ENCODE measurements at places on chromosomes 11 and 22.

DNA sequence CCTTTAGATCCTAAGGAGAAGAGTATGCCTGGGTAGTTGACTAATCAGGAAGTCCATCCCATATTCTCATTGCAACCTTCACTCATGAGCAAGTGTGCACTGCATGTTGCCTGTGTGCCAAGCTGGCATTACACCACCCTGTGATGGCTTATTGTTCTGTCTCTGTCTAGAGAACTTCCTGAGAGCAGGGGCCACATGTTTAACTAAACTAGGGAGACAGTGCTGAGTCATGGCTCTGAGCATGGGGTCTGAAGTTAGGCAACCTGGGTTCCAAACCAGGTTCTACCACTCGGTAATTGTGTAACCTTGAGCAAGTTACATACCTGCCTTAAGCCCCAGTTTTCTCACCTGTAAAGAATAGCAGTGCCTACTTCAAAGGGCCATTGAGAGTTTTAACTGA lies 39.6 kb downstream of the CSNK2A3 start:
- DNase-seq, result no peak

DNA sequence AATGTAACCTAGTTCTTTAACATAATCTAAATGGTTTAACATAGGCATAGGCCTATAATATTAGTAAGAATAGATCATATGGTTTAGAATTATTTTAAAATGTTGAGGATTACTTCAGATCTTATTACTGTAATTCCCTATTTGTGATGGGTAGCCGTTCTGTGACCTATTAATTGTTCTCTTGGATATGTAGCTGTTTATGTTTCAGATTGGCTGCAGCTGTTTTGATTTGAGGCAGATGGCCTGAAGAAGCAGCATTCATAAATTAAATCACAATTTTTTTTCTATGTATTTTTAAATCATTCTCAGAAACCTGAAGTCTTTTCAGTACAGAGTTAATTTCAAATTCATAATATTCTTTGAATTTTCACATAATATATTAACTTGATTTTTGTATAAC lies 104.5 kb downstream of the PDE3B start:
- DNase-seq, result peak; percentile 18

GRCh38 chr22:36086629-36087254 lies 58.1 kb upstream of the RBFOX2 start:
- no peak for DNase-seq

DNA sequence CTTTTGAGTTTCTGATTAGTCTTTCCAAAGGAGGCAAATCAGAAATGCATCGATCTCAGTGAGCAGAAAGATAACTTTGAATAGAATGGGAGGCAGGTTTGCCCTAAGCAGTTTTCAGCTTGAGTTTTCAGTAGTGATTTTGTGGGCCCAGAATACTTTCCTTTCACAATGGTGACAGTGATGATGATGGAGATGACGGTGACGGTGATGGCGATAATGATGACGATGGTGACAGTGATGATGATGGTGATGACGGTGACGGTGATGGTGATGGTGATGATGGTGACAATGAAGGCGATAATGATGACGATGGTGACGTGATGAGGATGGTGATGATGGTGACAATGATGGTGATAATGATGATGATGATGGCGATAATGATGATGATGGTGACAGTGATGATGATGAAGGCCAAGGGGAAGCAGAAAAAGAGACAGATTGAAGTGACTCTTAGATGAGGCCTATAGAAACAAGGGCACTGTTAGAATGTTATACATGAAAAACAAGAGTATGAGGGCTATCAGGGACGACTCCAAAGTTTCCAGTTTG lies 153.4 kb upstream of the B3GAT1 start:
- DNase-seq, result no peak

GRCh38 chr11:1127664-1128162 lies 30.0 kb upstream of the MUC5AC start:
- DNase-seq, result no peak

GRCh38 chr11:105245781-105246315 lies 106.3 kb upstream of the CARD18 start:
- DNase-seq, result no peak

GRCh38 chr11:9091044-9091922 lies at the start of gene SCUBE2:
TSS of gene SCUBE2 (minus strand) at chr11:9091599. CDS start at chr11:9091528, 71 bp downstream.
- no peak for DNase-seq

Data from NCI-H1694 treated with DMSO at 0.1 percent for 48 hours (cell line).